ENCODE measurements at places on chromosomes 3 and 15. TPM values are rescaled to one million over a fixed set of nuclear protein-coding genes. Genes with fewer than 3 reads are reported as not detected.

Gene SEMA4B
- total RNA-seq, result 102 TPM

Gene ZCWPW2
- total RNA-seq, result 0.32 TPM

Gene GRK7
- not detected for total RNA-seq

Gene ISLR
- 8.5 TPM for total RNA-seq

Gene P2RY1
- 27.8 TPM for total RNA-seq

Gene SOX14
- not detected for total RNA-seq

Gene IL12A
- 0.69 TPM for total RNA-seq

Gene GOLGA8G
- total RNA-seq, result not detected

Gene GABRB3
- total RNA-seq, result 0.72 TPM

Gene LMAN1L
- not detected for total RNA-seq

Gene SCAMP5
- 24.9 TPM for total RNA-seq

DNA sequence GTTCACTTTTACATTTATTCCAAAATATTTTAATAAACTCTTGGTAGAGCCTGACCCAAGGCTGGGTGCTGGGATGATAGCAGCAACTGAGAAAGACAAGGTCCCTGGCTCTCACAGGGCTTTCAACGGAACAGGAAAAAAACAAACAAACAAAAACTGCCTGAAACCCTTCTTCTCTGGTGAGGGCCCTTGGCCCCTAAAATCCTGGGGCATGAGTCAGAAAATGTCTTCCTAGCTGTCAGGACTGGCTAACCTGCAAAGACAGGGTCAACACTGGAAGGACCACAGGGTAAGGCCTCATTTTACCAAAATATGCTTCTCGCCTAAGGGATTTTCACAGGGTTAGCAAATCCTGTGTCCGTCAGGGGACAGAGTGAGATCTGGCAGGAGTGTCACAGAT lies 45.7 kb upstream of the WNT5A start:
- DNase-seq, result no peak

DNA sequence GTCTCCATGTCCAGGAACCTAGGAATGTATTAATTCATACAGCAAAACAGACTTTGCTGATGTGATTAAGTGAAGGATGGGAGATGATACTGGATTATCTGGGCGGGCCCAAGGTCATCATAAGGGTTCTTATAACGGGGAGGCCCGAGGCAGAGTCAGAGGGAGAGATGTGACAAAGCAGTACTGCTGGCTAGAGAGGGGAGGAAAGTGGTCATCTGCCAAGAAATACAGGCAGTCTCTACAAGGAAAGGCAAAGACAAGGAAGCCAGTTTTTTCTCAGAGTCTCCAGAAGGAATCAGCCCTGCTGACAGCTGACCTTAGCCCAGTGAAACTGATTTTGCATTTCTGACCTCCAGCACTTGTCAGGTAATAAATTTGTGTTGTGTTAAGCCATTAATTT lies 66.2 kb upstream of the CORO2B start:
- no peak for DNase-seq

GRCh38 chr3:44914936-44915335 lies 40.5 kb downstream of the TGM4 start:
- no peak for DNase-seq

GRCh38 chr3:43923104-43923882 lies 232.6 kb downstream of the ABHD5 start:
- no peak for DNase-seq

GRCh38 chr3:125238759-125239158 lies 26.2 kb upstream of the SLC12A8 start:
- no peak for DNase-seq

GRCh38 chr3:117217355-117217754 lies 507.8 kb downstream of the TUSC7 start:
- DNase-seq, result no peak

- DNase-seq, result no peak
Measured at GRCh38 chr15:23690015-23690414, 2.9 kb upstream of the NDN start.

DNA sequence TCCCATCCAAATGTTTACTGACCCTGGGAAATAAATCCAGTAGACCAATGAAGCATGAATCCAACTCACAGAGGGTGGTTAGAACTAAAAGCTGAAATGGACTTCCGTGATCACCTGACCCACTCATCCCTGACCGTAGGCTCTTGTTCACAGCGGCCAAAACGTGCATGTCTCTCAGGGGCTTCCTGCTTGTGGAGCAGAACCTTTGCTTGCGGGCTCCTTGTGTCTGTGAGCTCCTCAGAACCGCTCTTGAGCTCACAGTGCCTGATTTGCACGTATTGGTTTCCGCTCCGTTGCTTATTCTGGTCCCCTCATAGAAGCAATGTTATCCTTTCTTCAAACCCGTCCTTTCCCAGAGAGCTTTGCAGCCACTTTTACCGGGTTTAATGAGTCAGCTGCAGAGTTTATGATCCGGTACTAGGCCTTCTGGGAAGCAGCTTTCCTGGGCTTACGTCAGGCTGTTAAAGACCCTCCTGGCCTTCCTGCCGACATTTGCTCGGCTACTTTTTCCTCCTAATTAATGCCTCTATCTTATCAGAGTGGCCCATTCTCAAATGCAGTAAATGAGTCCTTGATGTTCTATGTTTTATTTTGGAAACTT lies 35.4 kb downstream of the LIPC start:
- no peak for DNase-seq

DNA sequence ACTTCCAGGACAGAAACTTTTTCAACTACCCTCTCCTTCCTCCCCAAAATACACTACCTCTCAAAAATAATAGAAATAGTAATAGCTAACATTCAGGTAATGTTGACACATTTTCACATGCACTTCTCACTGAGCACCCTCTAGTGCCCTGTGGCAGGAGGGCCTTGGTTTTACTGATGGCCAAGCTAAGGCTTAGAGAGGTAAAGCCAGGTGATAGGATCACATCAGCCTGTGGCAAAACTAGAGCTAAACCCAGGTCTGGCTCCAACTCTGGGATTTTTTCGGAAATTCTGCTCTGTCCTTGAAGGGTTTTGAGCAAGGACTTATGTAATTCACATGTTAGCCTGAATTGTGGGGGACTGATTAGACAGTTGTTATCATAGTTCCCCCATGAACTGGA lies 922 bp upstream of the TAMM41 start:
- no peak for DNase-seq

- DNase-seq, result no peak
Measured at GRCh38 chr3:13548696-13549622, at the start of gene FBLN2. Gene FBLN2, plus strand, starts transcription at chr3:13549125. Its CDS starts 21,231 bp downstream, at chr3:13570356.

DNA sequence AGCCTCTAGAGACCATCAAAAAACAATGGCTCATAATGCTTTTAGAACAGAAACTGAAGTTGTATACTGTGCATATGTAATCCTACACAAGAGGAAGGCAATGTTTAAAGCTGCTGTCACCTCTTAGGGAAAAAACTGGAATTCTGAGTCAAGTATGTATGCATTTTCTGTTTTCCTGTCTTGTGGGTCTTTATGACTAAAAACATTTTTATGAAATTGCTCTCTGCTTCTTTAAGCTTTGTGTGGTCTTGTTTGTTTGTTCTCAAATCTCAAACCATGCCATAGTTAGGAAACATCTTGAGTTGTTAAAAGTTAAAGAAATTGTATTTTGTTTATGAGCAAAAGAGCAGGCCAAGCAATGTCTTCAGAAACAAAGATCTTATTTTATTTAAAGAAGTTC lies 80.9 kb upstream of the SOX2 start:
- DNase-seq, result no peak

- DNase-seq, result no peak
Measured at GRCh38 chr3:182596676-182597410, 196.5 kb upstream of the ATP11B start.

DNA sequence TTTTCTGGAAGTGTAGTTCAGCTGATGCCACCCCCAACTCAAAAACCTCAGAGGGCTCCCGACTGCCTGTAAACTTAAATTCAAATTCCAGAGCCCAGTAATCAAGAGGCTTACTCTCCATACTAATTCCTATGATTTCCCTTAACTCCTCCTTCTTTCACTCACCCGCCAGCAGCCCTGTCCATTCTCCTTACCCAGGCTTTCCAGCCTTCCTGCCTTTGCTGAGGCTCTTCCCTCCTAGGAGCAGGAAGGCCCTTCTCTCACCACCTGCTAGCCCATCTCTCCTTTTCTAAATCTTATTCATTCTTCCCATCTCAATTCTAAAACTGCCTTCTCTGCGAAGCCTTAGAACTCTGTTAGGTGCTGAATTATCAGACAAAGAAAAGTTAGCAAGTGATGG lies 30.4 kb downstream of the RORA start:
- DNase-seq, result no peak

- no peak for DNase-seq
Measured at GRCh38 chr3:36840453-36840921, 76.1 kb upstream of the DCLK3 start.

DNA sequence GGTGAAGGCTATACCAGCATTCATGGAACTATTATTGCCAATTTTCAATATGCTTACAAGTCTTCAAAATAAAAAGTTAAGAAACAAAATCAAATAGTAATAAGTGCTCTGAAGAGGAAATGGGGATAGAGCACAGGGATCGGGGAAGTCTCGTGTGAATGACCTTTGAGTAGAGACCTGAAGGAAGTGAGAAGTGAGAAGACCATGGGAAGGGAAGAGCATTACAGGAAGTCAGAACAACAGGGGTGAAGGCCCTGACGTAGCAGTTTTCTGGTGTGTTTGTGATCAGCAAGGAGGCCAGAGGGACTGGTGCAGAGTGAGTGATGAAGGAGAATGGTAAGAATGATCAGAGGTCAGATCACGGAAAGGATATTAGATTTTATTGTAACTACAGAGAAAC lies 48.1 kb downstream of the STAC start:
- no peak for DNase-seq

DNA sequence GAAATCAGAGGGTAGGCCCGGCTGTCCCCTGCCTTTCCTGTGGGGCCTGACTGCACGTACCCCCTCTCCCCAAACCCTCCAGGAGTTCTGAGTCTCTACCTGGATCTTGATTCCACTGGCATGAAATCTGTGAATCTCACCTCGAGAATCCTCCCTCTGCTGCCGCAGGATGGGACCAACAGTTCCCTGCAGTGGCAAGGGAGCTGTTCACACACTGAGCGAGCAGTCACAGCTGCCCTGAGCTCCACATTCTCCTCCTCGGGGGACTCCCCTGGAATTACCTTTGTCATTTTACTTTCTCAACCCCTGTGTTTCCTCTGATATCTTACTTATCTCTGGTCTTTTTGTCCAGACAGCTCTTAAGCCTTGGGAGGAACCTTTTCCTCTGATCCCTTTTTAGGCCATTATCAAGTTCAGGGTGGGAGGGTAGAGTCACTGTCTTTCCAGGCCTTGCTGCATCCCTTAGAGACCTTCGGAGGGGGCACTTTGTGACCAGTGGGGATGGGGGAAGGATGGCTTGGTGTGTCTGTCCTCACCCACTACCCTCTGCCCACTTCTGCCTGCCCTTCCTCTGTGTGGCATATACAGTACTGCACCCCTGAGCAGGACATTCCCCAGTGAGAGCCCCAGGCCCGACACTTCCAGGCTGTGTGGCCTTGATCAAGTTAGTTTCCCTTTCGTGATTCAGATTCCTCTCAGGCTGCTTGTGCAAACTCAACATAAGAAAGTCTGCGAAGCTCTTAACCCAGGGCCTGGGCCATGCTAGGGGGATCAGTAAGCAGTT lies 42.0 kb downstream of the CACNA2D3 start:
- no peak for DNase-seq

DNA sequence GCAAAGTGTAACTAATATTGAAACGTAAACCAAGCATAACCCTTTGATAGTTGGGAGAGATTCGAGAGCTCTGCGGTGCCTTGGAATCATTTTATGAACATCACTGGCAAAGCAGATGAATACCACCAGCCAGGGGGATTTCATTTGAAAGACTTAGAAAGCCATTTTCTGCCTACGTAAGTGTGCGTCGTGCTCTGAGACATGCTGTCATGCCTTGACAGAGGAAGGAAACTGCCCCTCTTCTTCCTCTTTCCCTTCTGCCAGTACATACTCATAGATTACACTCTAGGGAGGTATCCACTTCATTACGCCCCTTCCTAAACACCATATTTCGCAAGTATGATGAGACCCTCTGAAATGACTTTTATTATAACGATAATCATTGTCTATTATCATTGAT lies 3.3 kb upstream of the MTHFS start:
- no peak for DNase-seq

Measured in colonic mucosa (tissue), 4 donors.